ENCODE measurements at places on chromosomes 2 and 18. TPM values are rescaled to one million over a fixed set of nuclear protein-coding genes. Genes with fewer than 3 reads are reported as not detected.

DNA sequence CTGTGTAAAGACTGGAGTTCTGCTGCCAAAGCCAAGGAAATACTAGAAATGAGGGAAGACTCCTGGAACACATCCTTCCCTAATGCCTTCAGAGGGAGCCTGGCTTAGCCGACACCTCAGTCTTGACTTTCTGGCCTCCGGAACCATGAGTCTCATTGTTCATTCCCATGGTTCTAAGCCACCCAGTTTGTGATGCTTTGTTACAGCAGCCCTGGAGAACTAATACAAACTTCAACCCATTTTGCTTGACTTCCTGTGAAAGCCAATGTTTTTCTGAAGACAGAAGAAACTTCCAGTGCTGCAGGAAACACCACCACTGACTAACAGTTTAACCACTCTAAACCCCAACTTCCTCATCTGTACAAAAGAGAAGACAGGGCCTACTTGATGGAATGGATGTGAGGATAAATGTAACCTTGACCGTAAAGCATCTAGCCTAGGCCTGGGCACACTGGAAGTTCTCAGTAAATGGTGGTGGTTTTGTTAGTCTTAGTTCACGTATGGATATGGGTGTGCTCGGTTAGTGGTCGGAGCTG lies 85.9 kb upstream of the RFX8 start:
- no peak for DNase-seq

DNA sequence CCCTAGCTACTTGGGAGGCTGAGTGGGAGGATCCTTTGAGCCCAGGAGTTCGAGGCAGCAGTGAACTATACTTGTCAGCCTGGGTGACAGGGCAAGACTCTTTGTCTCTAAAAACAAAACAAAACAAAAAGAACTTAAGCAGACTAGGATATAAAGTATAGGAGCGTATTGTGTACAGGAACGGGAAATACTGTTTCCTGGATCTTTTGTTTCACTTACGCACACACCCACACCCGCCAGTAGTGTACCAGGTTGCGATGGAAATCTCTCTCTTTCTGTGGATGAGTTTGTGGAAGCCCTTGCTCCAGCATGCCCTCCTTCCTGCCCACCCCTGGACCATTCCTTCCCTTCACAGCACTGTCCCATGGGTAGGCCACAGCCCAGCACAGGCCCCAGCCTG lies 136.3 kb downstream of the RPIA start:
- no peak for DNase-seq

The PKDCC gene
- 0.49 TPM for total RNA-seq

DNA sequence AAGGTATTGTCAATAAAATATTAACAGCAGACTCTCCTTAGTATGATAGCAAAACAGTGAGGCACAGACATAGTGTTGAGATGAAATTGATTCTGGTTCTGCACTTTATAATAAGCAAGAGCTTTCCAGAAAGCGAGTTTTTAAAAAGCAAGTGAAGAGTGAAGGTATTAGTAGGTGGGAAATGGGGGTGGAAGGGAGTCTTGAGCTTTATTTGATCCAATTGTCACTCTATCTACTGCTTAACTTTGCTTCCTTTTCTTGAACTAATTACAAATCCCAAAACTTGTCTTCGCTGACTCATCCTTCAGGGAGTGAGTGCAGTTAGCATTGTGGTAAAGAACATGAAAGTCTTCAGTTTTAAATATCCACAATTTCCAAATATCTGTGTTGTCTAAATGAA lies 120.6 kb upstream of the BOD1L2 start:
- DNase-seq: no peak

The CNTNAP5 gene
- not detected for total RNA-seq

The TBR1 gene
- 0.26 TPM for total RNA-seq

GRCh38 chr2:88190808-88191721 lies 20.9 kb downstream of the THNSL2 start:
- peak; percentile 67 for DNase-seq

DNA sequence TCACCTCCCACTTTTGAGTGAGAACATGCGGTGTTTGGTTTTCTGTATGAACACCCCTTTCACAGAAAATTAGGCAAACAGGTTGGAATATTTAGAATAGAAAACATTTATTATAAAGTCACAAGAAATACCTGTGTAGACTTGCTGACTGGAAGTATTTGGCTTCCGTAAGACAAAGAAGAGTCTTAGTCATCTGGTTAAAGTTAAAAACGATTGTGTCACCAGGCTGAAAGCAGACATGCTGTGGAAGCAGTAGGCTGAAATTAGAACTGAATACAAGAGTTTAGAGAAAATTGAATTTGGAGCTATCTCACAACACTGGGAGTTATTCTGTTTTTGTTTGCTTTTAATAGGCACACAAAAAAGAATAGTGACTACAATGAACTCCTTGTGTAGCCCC lies 16.2 kb upstream of the CLASP1 start:
- peak; percentile 69 for DNase-seq

The SERPINB10 gene
- not detected for total RNA-seq
